ENCODE measurements at places on chromosomes 4 and X.

DNA sequence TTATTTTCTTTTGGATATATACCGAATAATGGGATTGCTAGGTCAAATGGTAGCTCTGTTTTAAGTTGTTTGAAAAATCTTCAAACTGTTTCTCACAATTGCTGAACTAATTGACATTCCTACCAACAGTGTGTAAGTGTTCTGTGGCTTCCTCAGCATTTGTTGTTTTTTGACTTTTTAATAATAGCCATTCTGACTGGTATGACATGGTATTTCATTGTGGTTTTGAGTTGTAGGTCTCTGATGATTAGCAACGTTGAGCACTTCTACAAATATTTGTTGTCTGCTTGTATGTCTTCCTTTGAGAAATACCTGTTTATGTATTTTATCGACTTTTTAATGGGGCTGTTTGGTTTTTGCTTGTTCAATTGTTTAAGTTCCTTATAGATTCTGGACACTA is 680.1 kb upstream of the GRIA3 start:
- no peaks in the 10 kb centered on the region for H3K27me3 ChIP-seq
- no peak for DNase-seq
- no peak overlapping the region for H3K4me3 ChIP-seq

DNA sequence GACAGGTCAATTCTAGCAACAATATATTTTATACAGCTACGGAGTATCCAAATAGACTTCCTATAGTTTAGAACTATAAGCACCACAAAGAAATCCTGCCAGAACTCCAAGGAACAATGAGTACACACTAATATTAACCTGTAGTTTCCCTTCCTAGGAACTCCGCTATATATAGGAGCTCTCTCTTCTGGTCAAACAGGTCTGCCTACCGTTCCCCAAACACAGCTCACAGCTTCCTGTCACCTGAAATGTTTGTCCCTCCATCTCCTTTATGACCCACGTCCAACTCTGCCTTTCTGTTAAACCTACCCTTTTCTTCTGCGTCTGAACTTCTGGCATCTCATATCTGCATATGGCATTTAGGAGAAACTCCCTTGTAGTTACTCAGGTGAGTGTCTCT is 10.5 kb upstream of the GJB1 start:
- no peaks in the 10 kb centered on the region for H3K4me1 ChIP-seq
- DNase-seq, result no peak

GRCh38 chr4:155780775-155781174 is 22.0 kb downstream of the GUCY1B1 start:
- no peaks in the 10 kb centered on the region for H3K27me3 ChIP-seq
- H3K4me3 ChIP-seq, result no peak overlapping the region
- H3K4me1 ChIP-seq, result no peaks in the 10 kb centered on the region
- H3K36me3 ChIP-seq, result no peaks in the 10 kb centered on the region
- DNase-seq, result no peak

- H3K27ac ChIP-seq, result no peak overlapping the region
- H3K36me3 ChIP-seq, result no peaks in the 10 kb centered on the region
- H3K4me3 ChIP-seq, result no peak overlapping the region
- no peak for DNase-seq
- no peaks in the 10 kb centered on the region for H3K4me1 ChIP-seq
Observed at GRCh38 chr4:118120120-118120760, 86.0 kb downstream of the NDST3 start.

DNA sequence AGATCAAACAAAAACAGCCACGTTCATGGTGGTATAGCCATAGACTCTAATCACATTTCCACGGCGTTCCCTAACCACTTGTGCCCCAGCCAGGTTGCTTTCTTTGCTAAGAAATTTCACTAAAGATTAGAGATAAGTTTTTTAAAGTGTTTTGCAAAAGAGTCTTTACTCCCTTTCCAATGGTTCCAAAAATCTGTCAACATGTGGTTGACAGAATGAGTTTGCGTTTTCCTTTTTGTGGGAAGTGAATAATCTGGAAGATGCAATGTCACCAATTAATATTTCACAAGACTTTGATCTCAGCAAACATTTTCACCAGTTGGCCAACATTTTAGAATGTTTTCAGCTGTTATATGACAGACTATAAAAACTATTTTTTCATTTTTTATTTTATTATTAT is 35.3 kb downstream of the CXCL1 start:
- H3K27me3 ChIP-seq, result no peaks in the 10 kb centered on the region
- H3K4me3 ChIP-seq, result no peak overlapping the region
- H3K4me1 ChIP-seq, result no peaks in the 10 kb centered on the region
- no peak for DNase-seq
- H3K27ac ChIP-seq, result no peak overlapping the region
- no peaks in the 10 kb centered on the region for H3K36me3 ChIP-seq

- H3K27me3 ChIP-seq, result no peaks in the 10 kb centered on the region
- DNase-seq, result no peak
- H3K27ac ChIP-seq, result no peak overlapping the region
- H3K36me3 ChIP-seq, result no peaks in the 10 kb centered on the region
- no peaks in the 10 kb centered on the region for H3K4me1 ChIP-seq
Observed at GRCh38 chrX:15107367-15107988, 162.4 kb downstream of the ASB9 start.

GRCh38 chr4:10009861-10010500 is 11.3 kb downstream of the SLC2A9 start:
- H3K27ac ChIP-seq, result peak overlapping the region; percentile 85
- DNase-seq, result no peak
- H3K36me3 ChIP-seq, result no peaks in the 10 kb centered on the region

DNA sequence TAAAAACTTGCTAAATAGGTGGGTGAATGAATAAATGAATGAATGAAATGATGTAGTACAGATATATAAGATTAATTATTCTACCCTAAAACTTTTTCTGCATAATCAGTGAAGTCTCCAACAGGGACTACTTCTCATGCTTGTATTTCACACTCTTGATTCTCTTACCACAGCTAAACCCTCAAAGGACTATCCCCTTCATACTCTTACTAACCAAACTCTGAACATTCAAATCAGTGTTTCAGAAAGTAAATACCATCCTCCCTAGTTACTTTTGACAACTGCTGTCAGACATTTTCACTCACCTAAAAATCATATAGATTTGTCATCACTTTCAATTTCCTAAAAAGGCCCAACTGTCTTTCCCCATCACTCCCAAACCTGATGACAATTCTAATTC is 234.3 kb upstream of the HHIP start:
- H3K4me1 ChIP-seq, result no peaks in the 10 kb centered on the region
- no peaks in the 10 kb centered on the region for H3K36me3 ChIP-seq
- no peak overlapping the region for H3K4me3 ChIP-seq
- no peaks in the 10 kb centered on the region for H3K27me3 ChIP-seq
- no peak for DNase-seq
- H3K27ac ChIP-seq, result no peak overlapping the region

GRCh38 chr4:111433441-111433840 is 711.8 kb upstream of the FAM241A start:
- H3K27me3 ChIP-seq, result no peaks in the 10 kb centered on the region
- no peaks in the 10 kb centered on the region for H3K36me3 ChIP-seq
- H3K27ac ChIP-seq, result no peak overlapping the region
- no peaks in the 10 kb centered on the region for H3K4me1 ChIP-seq
- no peak overlapping the region for H3K4me3 ChIP-seq
- DNase-seq, result no peak

DNA sequence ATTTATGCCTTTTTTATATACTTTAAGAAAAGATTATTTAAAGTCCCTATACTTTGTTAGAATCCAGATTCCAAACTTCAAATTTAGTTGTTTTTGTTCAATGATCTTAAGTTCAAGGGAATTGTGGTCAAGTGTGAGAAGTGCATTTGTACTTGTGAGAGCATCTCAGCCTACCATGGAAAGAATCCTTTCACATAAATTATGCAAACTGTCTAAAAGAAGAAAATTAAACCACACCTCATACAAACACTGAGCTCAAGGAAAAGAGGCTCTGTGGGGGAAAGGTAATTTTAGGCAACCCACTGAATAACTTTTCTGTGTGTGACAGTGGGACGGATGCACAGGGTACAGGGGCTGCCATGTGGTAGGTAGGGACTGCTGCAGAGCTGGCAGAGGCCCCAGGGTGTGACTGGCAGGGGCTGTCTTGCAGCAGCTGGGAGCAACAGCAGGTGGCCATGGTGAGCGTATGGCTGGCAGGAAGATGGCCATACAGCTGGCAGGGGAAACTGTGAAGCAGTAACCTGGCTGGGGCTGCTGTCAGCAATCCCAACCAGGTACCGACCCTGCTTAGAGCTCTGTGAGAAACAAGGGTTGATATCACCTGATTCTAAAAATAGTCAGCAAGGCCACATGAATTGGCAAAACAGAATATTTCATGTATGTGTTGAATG is 130.6 kb downstream of the UGT8 start:
- H3K4me3 ChIP-seq, result no peak overlapping the region
- no peak overlapping the region for H3K27ac ChIP-seq
- DNase-seq, result no peak
- H3K4me1 ChIP-seq, result no peaks in the 10 kb centered on the region
- H3K27me3 ChIP-seq, result no peaks in the 10 kb centered on the region

DNA sequence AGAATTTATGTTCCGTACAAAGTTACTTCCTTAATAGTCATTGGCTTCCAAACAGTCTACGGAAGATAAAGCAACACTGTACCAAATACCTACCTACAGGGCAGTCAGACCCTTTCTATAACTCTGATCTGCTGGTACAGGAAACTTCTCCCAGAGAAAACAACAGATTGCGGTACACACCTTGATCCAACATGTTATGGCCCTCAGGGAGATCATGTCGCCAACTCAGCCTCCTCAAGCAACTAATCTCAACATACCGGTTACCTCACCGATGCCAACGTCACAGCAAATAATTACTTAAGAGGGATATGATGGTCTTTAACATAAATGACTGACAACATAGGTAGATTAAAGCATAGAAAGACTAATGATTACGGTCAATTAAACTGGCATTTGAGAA is 70.4 kb downstream of the RFC1 start:
- H3K36me3 ChIP-seq, result peaks cover 3% of the 10 kb centered on the region
- H3K27ac ChIP-seq, result no peak overlapping the region
- H3K4me3 ChIP-seq, result no peak overlapping the region
- no peaks in the 10 kb centered on the region for H3K4me1 ChIP-seq
- no peak for DNase-seq

DNA sequence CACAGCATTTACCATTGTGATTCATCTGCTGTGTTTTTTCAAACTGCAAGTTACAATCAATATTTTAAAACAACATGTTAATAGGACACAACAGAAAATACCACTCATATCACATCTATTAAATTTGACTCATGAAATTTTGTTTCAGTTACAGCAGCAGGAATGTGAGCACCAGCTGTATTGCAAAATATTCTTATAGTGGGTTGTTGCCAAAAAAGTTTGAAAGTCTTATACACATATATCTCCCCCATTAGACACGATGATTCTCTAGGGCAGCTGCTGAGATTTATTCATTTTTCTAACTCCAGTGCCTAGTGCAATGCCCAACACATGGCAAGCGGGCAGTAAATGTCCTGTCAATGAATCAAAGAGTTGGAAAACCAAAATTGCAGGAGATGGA is 26.6 kb upstream of the NKX3-2 start:
- H3K4me3 ChIP-seq, result no peak overlapping the region
- H3K4me1 ChIP-seq, result no peaks in the 10 kb centered on the region
- no peaks in the 10 kb centered on the region for H3K27me3 ChIP-seq
- no peak for DNase-seq

DNA sequence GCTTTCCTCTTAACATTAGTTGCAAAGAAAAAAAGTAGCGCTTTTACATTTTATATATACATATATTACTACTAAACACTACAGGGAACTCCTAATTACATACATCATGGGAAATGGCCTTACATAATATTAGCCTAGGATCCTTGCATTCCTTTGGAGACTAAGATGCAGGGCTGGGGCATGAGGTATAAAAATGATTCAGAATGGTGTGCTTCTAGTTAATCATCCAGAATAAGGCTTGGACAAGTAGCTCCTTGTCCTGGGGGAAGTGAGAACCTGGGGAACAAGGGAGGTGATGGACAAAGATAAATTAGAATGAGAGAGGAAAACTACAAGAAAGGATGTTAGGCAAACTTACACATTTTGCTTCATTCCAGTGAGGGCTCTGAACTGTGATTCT is 3.0 kb upstream of the GUCY2F start:
- no peaks in the 10 kb centered on the region for H3K4me1 ChIP-seq
- H3K4me3 ChIP-seq, result no peak overlapping the region
- no peaks in the 10 kb centered on the region for H3K27me3 ChIP-seq
- H3K27ac ChIP-seq, result no peak overlapping the region

- no peak overlapping the region for H3K4me3 ChIP-seq
- no peaks in the 10 kb centered on the region for H3K4me1 ChIP-seq
- no peak for DNase-seq
Observed at GRCh38 chr4:109764789-109765402, 35.0 kb upstream of the PLA2G12A start.

GRCh38 chr4:53914313-53915016 is 149.9 kb downstream of the CHIC2 start:
- H3K4me1 ChIP-seq, result no peaks in the 10 kb centered on the region
- H3K27ac ChIP-seq, result no peak overlapping the region
- H3K27me3 ChIP-seq, result no peaks in the 10 kb centered on the region
- no peaks in the 10 kb centered on the region for H3K36me3 ChIP-seq

- DNase-seq, result no peak
- no peak overlapping the region for H3K27ac ChIP-seq
- H3K27me3 ChIP-seq, result no peaks in the 10 kb centered on the region
- H3K36me3 ChIP-seq, result no peaks in the 10 kb centered on the region
- peaks cover 4% of the 10 kb centered on the region for H3K4me1 ChIP-seq
Observed at GRCh38 chrX:53073115-53073586, 9.0 kb upstream of the TSPYL2 start.
